ENCODE measurements at places on chromosomes 7 and 10.

GRCh38 chr10:70191161-70191971 lies 21.1 kb upstream of the SAR1A start:
- no peak for DNase-seq

- DNase-seq, result no peak
These were observed 21.0 kb upstream of the RPA3 start for GRCh38 chr7:7739204-7740036.

GRCh38 chr10:21831986-21832820 lies 171.3 kb downstream of the DNAJC1 start:
- DNase-seq, result no peak

DNA sequence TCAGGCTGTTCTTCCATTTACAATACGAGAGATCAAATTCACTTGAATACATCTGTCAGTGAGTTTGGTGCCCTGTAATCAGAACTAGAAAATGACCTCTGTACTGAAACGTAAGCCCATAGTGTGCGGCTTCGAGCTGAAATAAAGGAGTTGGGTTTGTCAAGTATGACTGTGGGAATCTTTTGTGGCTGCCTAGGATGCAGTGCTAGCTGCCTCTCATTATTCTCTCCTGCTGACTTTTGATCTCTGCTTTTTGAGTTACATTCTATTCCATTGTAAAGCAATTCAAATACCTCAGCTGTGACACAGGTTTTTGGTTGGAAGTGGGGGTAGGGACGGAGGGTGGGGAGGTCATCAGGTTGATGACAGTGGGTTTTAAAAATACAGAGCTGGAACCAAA lies 40.4 kb downstream of the ICA1 start:
- DNase-seq, result no peak

DNA sequence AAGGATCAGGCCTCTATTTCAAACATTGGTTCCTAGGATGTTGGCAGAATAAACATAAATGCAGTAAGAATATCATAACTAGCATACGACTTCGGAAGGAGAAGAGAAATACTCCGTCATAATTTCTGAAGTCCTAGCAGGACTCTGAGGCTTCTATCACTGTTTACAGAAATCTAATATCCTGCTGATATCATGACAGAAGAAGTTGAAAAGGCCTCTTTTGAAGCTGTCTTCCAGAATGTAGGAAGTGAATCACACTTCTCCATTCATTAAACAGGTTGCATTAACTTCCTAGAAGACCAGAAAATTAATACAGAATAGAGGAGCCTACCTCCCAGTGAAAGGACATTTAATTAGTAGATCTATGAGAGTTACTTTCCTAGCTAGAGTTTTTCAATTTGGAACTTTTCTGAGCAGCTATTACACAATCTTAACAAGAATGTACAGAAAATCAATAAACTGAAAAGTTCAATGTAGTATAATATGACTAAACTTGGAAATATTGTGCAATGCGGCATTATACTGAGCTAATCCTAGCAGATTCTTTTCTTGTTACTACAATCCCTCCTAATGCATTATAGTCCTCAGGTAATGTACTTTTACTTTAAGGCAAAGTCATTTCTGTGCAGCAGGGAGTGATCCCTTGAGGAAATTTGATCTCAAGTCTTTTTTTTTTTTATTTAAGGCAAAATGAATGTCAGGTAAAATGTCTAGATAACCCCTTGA lies 622.6 kb upstream of the CELF2 start:
- no peak for DNase-seq
